ENCODE measurements at places on chromosomes 2 and 18. TPM values are rescaled to one million over a fixed set of nuclear protein-coding genes. Genes with fewer than 3 reads are reported as not detected.

The SERPINB4 gene
- under 0.01 TPM for total RNA-seq

The APOB gene
- total RNA-seq, result 0.30 TPM

The FHOD3 gene
- total RNA-seq, result 0.32 TPM

The FN1 gene
- 1,607 TPM for total RNA-seq

The ST3GAL5 gene
- 33.1 TPM for total RNA-seq

The ANO7 gene
- 0.15 TPM for total RNA-seq

The DYNC2LI1 gene
- 15.3 TPM for total RNA-seq

The MREG gene
- 3.6 TPM for total RNA-seq

The ABCB11 gene
- total RNA-seq, result 0.65 TPM

The POMC gene
- 1.3 TPM for total RNA-seq

The MOGAT1 gene
- total RNA-seq, result not detected

The NPPC gene
- not detected for total RNA-seq

The SIX3 gene
- total RNA-seq, result not detected

The RIT2 gene
- not detected for total RNA-seq

The SKOR2 gene
- not detected for total RNA-seq

The SLC38A11 gene
- not detected for total RNA-seq

The PER2 gene
- total RNA-seq, result 0.65 TPM

The RESP18 gene
- not detected for total RNA-seq

The SCN7A gene
- total RNA-seq, result under 0.01 TPM

The MROH2A gene
- not detected for total RNA-seq

The TBR1 gene
- under 0.01 TPM for total RNA-seq

The WNT6 gene
- total RNA-seq, result not detected

The IGFBP2 gene
- 151 TPM for total RNA-seq

The PLGLB1 gene
- total RNA-seq, result not detected

The HTR2B gene
- under 0.01 TPM for total RNA-seq

The IL36RN gene
- not detected for total RNA-seq

The LYG2 gene
- total RNA-seq, result not detected

Data from epithelial cell of umbilical artery (primary cell).